ENCODE measurements at places on chromosomes 16 and 17.

- no peak for DNase-seq
Observed at GRCh38 chr17:7445619-7445968, 733 bp downstream of the CHRNB1 start.

DNA sequence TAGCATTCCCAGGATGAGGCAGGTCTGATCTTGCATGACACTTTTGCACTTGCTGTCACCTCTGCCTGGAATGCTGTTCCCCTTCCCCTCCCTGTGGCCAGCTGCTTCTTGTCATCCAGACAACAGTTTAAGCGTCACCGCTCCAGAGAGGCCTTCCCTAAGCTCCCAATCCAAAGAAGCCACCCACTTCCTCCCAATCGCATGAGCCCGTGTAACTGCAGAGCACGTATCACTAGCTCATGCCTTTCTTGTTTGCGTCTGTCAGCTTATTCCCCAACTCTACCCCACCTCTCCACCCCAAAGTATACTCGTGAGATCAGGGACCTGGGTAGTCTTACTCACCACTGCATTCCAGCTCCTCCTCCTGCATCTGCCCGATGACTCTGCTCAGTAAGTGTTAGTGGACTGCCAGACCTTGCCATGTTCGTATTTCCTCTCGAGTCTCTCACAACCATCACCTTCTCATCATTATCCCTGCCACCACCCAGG, 92.8 kb downstream of the GAS7 start:
- no peak for DNase-seq

- DNase-seq, result no peak
Observed at GRCh38 chr17:59941131-59941530, 23.4 kb downstream of the RNFT1 start.

GRCh38 chr17:38768417-38768816, 15.9 kb downstream of the PSMB3 start:
- no peak for DNase-seq

DNA sequence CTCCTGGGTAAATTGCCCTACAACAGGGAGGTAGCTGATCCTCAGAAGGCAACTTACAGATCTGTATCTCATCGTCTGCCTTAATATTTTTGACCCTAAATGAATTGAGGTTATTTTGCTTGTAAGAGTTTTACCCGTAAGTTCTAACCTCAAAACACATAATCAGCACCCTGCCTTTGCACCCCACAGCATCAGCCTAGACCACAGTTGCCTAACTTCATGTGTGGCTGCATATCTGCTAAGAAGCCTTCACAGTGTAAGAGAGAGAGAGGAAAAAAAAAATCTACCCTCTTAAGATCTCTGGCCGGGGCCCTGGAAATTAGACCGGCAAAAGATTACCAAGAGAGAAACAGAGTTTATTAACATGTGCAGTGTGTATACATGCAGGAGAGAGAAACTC, 76.9 kb downstream of the ARHGAP44 start:
- DNase-seq, result no peak

- DNase-seq, result no peak
Observed at GRCh38 chr16:7534749-7535148, 202.1 kb downstream of the RBFOX1 start.

GRCh38 chr17:34623856-34624766, 44.7 kb downstream of the TMEM132E start:
- no peak for DNase-seq

DNA sequence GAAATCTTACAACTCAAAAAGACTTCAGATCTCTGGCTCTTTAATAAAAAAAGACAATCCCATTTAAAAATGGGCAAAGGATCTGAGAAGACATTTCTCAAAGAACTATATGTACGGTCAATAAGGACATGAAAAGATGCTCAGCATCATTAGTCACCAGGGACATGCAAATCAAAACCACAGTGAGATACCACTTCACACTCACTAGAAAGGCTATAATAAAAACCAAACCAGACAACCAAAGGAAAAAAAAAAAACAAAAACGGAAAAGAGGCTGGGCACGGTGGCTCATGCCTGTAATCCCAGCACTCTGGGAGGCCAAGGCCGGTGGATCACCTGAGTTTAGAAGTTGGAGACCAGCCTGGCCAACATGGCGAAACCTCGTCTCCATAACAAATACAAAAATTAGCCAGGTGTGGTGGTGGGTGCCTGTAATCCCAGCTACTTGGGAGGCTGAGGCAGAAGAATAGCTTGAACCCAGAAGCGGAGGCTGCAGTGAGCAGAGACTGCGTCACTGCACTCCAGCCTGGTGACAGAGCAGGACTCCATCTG, 1.7 kb upstream of the NPIPB7 start:
- DNase-seq, result no peak

DNA sequence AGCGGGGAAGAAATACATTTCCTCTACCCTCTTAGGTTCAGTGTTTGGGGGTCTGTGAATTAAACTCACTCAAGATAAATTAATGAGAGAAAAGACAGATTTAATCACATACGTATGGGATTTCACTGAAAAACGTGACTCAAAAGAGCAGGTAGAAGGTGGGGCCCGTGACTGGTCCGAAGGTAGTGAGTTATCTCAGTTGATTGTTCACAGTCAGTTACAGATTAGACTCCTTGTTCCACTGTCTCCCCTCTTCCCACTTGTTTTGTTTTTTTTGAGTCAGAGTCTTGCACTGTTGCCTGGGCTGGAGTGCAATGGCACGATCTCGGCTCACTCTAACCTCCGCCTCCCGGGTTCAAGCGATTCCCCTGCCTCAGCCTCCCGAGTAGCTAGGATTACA, 301.2 kb downstream of the SEC14L1 start:
- DNase-seq, result no peak

DNA sequence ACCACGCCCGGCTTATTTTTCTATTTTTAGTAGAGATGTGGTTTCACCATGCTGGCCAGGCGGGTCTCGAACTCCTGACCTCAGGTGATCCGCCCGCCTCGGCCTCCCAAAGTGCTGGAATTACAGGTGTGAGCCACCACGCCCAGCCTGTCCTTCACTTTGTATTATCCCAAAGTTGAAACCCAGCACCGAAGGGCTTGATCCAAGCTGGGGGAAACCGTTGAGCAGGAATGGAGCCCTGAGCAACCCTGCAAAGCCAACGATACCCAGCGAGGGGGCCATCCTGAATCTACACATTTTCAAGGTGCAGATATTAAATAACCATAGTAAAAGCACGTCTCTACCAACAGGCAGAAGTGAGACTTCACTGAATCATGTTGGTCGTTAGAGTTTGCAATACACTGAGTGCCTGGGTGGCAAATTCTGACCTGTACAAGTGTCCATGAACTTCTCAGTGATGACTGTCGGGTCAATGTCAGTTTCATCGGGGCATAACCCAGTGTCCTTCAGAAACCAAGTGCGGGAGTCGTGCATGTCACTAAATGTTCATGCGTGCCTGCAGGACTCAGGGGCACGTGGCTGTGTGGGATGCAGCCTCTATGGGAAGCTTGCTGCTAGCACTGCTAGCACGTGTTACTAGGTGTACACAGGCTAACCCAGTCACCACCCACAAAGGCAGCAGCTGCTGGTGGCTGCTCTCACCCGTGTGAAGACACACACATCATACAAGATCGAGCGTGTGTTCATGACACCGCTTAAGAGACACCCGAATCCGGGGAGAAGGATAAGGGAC, 10.5 kb upstream of the RBFOX3 start:
- DNase-seq, result no peak

DNA sequence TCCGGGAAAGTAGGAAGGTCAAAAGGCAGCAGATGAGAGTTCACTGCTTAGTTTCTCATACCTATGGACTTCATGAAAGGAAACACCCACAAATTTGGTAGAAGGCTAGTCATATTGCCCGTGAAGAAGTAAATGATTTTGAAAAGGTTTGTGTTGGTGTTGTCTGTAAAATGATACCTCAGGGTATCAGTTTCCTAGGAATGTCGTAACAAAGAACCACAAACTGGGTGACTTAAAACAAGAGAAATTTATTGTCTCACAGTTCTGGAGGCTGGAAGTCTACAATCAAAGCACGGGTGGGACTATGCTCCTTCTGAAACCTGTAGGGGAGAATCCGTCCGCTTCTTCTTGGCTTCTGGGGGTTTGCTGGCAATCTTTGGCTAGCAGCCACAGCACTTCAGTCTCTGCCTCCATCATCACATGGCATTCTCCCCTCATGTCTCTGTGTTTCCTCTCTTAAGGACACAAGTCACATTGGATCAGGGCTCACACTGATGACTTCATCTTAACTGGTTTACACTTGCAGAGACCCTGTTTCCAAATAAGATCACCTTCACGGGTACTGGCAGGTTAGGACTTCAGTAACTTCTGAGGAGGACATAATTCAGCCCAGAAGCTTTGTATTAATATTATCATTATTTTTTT, 2.0 kb upstream of the NAE1 start:
- no peak for DNase-seq

DNA sequence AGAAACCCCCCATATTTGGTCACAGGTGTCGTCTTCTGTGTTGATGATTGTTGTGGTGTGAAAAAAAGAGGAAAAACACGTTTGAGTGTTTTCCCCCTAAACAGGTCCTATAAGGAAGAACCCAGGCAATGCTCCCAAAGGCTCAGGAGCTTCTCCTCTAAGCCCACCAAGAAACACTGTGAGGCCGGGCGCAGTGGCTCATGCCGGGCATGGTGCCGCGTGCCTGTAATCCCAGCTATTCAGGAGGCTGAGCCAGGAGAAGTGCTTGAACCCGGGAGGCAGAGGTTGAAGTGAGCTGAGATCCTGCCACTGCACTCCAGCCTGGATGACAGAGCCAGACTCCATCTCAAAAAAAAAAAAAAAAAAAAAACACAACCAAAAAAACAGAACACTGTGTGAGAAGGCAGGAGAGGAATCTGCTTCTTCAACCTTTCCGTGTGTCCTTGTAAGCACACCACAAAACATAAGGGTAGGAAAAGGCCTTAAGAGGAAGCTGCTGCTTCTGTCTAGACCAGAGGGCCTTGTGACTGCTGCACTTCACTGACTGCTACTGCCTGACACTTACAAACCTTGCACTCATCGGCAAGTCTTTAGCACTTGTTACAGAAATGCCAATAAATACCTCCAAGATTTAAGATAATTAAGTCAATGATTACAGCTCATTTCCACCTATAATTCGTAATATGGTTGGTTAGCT, 9.3 kb downstream of the JPT1 start:
- no peak for DNase-seq

GRCh38 chr17:13337864-13338371, 263.8 kb downstream of the HS3ST3A1 start:
- DNase-seq, result no peak

GRCh38 chr17:72191921-72192799, 71.3 kb downstream of the SOX9 start:
- DNase-seq, result no peak
